ENCODE measurements at places on chromosomes 2 and 18.

- DNase-seq, result no peak
Observed at GRCh38 chr18:9827211-9827792, 58.5 kb upstream of the TXNDC2 start.

DNA sequence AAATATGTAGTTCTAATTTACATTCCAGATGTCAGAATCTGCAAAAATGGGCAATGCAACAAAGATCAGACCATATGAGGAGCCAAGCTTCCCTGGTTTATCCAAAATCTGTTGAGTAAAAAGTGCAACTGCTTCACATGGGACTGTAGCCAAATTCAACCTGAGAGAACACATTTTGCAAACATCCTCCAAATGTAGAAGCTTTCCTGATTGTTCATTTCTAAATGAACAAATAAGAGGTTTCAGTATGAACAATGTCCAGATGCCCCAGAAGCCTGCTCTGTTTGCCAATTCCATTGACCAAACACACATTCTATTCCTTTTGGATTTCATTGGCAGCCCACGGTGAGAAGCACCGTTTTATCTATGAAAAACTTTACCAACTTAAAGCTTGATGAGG, 117.9 kb upstream of the OSR1 start:
- DNase-seq, result no peak

GRCh38 chr18:10841203-10841602, 308.2 kb downstream of the PIEZO2 start:
- DNase-seq, result no peak

- no peak for DNase-seq
Observed at GRCh38 chr2:232485348-232485756, 2.3 kb downstream of the ECEL1 start.

GRCh38 chr18:76445275-76445674, 49.8 kb downstream of the ZNF516 start:
- no peak for DNase-seq

GRCh38 chr18:23897291-23897690, 117.3 kb upstream of the TTC39C start:
- no peak for DNase-seq

GRCh38 chr18:60466677-60467076, 94.1 kb upstream of the MC4R start:
- DNase-seq, result no peak

GRCh38 chr2:13508671-13509070, 791.9 kb downstream of the TRIB2 start:
- no peak for DNase-seq

DNA sequence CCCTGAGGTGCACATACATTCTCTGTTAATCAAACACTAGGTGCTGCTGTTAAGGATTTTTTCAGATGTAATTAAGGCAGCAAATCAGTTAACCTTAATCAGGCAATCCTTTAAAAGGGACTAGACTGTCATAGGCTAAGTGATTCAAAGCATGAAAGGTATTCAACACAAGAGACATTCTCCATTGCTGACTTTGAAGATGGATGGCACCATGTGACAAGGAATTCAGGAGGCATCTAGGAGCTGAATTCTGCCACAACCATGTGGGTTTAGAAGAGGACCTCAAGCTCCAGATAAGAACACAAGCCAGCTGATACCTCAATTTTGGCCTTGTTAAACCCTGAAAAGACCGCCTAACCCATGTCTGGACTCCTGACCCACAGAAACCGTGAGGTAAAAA, 84.0 kb downstream of the SMAD2 start:
- no peak for DNase-seq

GRCh38 chr2:217553679-217554078, 449.1 kb downstream of the TNS1 start:
- DNase-seq, result no peak

DNA sequence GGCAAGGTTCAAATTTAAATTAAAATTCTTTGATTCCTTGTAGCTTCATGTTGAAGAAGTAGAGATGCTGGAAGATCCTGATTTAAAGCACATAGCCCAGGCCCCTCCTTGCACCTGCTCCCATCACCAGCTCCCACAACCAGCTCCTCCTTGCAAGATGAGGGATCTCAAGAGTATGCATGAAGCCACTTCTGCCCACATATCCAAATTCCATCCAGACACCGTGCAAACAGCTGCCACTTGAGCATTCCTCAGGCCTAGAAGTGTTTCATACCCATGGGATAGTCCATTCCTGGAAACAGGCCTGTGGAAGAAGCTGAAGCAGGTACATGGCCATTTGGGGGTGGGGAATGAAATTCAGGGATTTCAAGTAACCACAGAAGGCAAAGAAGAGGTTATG, 32.4 kb upstream of the ITPRID2 start:
- DNase-seq, result no peak

DNA sequence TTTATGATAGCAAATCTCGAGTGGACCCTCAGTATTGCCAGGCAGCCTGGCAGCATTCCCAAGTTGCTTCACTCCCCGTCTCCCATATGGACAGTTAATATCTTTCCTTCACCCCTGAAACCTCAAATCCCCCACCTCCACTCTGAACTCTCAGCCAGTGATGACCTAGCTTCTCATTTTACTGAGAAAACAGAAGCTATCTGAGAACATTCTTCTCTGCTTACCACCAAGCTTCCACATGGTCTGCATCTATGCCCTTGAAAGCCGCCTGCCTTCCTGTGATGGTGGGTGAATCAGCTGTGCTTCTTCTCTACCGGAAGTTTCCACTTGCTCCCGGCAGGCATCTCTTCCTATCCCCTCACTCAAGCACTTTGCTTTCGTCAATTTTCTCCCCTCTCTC, 529.2 kb downstream of the EPHA4 start:
- no peak for DNase-seq

GRCh38 chr2:39947294-39948015, 168.4 kb upstream of the THUMPD2 start:
- DNase-seq, result no peak

- DNase-seq, result no peak
Observed at GRCh38 chr18:76963936-76964335, 141.6 kb downstream of the ZNF236 start.

DNA sequence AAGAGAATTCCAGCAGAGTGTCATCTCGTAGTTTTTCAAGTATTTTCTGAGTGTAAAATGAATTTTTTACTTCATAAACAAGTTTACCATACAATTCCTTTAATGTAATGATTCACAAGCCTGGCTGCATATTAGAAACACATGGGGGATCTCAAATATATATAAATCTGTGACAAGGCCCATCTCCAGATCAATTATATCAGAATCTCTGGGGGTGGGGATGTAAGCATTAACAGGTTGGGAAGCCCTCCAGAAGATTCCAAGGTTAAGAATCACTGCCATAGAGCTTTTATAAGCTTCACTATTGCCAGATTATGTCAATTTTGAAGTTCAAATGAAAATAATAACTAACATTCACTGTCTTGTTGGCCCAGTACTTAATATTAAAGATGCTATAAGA, 111.2 kb downstream of the BAZ2B start:
- no peak for DNase-seq

GRCh38 chr2:105387225-105387624, 11.6 kb downstream of the FHL2 start:
- no peak for DNase-seq

GRCh38 chr18:47594621-47595086, 335.8 kb downstream of the SMAD2 start:
- DNase-seq, result no peak

DNA sequence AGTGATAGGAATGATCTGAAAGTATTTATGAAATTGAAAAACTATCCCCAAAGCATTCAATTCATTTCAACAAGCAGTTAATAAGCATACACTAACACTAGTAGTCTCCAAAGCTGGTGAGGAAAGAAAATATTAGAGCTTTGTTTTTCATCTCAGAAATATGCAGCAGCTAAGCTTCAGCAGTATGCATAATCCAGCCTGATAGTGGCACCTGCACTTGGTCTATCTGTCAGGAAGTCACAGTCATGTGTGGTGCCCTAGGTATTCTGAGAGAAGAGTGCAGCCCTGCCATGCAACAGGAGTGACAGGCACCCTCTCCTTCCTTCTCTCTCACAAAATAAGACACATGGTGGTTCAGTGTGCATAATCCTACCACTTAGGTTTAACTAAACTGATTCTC, 158.8 kb downstream of the DYM start:
- no peak for DNase-seq

DNA sequence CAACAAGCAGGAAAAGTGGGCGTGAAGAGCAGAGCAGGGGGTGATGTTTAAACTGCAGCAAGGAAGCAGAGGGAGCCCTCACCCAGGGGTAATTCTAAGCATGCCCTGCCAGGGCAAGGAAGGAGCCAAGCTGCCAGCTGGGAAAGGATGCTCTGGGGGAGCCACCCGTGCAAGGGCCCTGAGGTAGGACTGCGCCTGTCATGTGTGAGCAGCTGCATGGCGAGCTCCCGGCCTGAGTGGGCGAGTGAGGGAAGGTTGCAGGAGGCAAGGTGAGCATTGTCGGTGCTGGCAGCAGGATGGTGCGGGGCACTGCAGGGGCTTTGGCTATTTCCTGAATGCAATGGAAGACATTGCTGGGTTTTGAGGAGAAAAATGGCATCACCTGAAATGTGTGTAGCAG, 107.2 kb downstream of the COPS8 start:
- no peak for DNase-seq

DNA sequence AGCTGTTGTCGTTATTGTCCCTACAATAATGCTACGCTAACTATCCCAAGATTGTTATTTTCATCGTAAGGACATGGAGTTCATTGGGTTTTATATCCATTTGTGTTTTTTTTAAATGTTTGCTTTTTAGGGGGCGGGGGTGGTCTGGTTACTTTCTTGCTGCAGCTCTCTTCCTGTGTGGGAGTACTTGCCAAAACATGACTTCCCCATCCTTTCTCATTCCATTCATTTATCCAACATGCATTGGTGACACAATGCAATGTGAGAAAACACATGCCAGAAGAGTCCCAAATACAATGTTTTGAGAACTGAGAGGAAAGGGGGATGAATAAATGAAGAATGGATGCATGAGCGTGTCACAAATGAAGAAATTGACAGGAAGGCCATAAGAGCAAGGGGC, 55.9 kb downstream of the E2F6 start:
- DNase-seq, result no peak

All from CD4-positive, alpha-beta T cell treated with Interleukin-10 for 1 hour (primary cell).